AG04449 (cell line): ENCODE measurements at places on chromosomes 6 and 20.
A peak's percentile ranks its signal among the peaks of the same experiment; 100 is the strongest.

DNA sequence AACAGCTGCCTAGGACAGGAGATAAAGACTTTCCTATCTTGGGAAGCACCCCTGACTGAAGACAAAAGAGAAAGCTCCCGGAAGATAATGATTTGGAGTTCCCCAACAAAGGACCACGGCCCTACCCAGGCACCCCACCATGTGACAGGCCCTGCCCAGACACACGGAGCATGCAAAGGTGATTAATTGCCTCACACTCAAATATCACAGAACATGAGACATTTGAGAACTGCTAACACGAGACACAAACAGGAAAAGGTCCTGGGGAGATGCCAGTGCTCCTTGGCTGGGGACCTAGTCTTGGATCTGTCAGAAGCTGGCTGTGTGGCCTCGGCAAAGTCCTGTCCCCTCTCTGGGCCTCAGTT is 82.5 kb upstream of the PTPN1 start:
- no peak for DNase-seq

DNA sequence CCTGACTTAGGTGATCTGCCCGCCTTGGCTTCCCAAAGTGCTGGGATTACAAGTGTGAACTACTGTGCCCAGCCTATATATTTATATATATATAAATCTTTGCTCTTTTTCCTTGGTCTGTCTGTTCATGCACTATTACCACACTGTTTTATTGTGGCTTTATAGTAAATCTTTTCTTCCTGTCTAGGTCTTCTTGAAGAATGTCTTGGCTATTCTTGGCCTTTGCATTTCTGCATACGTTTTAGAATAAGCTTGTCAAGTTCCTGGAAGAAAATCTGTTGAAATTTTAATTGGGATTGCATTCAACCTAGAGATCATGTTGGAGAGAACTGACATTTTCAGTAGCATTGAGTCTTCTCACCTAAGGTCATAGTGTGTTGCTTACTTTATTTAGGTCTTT is 37.1 kb downstream of the MYO6 start:
- no peak for DNase-seq

GRCh38 chr20:39036011-39036410 is 73.9 kb downstream of the DHX35 start:
- DNase-seq = peak; percentile 37

DNA sequence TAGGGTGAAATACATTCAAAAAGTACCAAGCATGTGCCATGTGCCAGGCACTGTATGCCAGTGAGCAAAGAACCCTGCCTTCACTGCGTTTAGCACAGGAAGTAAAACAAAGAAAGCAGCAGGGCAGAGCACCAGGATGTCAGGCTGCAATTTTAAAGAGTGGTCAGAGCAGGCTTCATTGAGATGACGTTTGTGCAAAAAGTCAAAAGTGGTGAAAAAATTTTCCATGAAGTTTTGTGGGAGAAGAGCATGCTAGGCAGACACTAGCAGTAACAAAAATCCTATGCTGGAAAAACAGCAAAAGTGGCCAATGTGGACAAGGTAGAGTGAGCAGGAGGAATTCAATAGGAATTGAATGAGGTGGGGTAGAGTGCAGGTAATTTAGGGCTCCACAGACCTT is 31.3 kb downstream of the AKIRIN2 start:
- DNase-seq = no peak

GRCh38 chr6:132612449-132613108 is 11.5 kb downstream of the TAAR2 start:
- DNase-seq = no peak

DNA sequence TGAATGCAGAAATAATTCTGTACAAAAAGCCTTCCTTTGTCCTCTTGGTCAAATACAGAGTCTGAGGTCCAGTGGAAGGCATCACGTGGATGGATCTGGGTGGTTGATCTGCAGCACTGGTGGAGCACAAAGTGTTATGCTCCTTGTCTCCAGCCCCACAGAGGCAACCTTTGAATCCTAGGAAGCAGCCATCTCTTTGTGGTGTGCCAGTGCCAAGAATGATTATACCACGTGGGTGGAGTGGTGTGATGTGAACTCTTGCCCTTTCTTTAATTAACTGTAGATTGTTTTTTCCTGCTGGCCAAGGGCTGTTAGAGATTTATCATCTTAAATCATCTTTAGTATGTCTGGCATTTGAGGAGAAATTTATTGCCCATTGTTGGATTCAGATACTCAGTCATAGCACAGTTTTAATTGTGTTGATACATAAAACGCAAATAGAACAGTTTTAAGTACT is 31.1 kb downstream of the NCOA7 start:
- DNase-seq = no peak

DNA sequence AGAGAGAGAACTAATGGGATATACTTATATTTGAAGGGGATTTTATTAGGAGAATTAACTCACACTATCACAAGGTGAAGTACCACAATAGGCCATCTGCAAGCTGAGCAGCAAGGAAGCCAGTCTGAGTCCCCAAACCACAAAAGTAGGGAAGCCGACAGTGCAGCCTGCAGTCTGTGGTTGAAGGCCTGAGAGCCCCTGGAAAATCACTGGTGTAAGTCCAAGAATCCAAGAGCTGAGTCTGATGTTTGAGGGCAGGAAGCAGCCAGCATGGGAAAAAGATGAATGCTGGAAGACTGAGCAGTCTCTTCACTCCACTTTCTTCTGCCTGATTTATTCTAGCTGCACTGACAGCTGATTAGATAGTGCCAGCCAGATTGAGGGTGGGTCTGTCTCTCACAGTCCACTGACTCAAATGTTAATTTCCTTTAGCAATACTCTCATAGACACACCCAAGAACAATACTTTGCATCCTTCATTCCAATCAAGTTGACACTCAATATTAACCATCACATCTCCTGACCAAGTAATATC is 823.9 kb downstream of the PHF3 start:
- no peak for DNase-seq

DNA sequence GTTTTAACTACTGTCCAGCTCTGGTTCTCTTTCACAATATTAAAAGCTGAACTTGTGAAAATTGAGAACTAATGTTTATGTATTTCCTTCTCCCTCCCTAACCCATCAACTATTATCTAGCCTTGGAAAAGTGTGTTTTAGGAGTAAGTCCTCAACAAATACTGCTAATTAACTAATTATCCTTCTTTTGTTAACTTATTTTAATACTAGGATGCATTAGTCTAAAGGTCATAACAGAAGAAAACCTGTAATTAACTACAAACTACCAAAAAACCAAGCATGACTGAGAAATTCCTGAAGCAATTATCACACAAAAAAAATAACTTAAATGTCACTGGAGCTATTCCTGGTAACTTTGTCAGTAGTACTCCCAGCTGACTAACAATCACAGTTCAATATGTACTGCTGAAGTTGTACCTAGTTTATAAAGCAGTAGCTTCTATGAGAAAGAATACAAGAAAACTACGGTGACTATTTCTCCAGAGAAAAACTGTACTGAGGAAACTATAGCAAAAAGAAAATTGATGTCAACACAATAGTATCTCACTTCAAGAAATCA is 301.9 kb downstream of the LAMA2 start:
- no peak for DNase-seq

GRCh38 chr6:2865694-2866151 is 24.1 kb upstream of the SERPINB1 start:
- no peak for DNase-seq

DNA sequence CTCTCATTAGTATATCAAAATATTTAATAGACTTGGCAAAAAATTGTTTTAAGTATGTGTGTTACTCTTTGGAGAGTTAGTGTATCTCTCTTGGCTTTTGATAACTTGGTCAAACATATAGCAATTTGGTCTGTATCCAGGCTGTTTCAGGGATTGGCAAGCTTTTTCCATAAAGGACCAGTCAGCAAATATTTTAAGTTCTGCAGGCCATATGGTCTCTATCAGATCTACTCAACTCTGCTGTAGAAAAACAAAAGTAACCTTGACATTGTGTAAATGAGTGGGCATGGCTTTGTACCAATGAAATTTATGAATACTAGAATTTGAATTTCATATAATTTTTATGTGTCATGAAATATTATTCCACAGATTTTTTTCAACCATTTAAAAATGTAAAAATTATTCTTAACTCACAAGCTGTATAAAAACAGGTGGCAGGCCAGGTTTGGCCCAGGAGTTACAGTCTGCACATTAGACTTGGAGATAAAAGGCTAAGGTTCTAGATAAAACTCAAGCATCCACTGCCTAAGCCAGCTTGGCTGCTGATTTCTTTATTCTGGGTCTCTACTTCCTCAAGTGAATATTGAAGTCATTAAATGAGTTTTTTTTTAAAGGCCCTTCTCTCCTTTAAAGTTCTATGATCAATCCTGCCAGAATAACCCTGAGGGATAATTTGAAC is 13.7 kb downstream of the GSTA4 start:
- no peak for DNase-seq

- DNase-seq = no peak
Observed at GRCh38 chr6:30847971-30848436, 36.3 kb upstream of the DDR1 start.

- DNase-seq = no peak
Observed at GRCh38 chr6:41922154-41922553, 855 bp downstream of the BYSL start.

DNA sequence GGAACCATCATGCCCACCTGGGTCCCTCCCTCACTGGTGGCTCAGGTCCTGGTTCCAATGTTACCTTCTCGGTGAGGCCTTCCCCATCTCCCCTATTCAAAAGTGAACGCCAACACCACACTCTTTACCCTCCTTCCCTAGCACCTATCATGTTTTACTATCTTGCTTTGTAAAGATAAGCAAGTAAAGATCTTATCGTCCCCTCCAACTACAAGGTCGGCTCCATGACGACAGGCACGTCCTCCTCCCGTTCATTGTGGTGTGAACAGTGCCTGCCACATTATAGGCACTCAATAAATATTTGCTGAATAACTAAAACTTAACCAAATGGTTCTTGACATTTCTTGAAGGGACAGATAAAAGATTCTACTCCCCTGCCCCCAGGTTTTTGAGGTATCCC is 147.1 kb downstream of the PREX1 start:
- no peak for DNase-seq

DNA sequence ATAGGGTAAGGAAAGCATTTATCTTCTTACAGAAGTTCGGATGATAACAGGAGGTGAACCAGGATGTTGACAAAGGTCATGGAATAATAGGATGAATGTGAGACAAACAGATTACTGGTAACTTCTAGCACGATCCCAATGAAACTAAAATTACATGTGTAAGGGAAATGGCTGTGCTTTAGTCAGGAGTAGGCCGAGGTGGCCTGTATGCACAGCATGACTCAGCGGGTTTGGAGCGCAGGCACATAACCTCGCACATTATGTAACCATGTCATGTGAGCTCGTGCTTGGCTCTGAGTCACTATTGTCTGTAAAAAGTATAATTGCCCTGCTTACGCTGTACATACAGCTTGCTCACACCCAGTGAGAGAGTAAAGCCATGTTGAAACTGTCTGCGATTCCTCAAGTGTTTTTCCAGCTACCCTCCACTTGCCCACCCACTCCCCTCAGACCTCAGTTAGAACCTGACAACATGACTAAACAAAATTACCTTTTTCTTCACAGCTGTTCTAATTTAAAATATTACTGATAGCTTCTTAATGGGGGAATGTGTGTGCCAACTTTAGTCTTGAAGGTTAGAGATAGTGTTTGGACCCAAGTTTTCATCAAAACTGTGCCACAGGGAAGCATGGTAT is 8.2 kb downstream of the CYB5R4 start:
- DNase-seq = peak; percentile 81

DNA sequence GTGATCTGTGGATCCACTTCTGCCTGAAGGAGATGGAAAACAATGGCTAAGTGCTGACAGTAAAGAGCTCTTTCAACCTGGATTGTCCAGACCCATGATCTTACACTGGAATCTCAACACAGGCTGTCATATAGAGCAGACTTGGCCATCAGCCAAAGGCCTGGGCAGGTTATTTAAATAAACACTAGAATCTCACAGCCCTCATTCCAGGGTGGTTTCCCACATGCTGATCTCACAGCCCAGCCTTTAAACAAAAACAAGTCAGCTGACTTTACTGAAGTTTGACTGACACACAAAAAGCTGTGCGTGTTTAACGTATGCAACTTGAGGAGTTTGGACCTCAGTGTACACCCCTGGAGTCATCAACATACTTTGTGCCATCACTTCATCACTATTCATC is 28.4 kb downstream of the SYNDIG1 start:
- DNase-seq = no peak

GRCh38 chr6:27138406-27138805 is 109.1 kb upstream of the PRSS16 start:
- DNase-seq = no peak

DNA sequence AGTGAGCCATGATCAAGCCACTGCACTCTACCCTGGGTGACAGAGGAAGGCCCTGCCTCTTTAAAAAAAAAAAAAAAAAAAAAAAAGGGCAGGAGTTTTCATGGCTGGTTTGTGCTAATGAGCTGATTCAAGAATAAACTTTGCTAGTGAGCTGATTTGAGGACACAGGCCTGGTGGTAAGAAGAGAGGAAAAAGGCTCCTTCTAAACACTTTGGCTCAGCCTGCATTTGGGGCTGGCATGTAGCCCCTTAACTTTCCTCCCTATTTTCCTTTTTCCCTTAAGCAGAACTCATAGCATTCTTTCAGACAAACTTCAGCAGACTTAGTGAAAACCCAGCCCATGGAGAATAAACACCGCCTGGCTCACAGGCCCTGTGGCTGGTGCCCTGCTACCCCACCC is 432.7 kb downstream of the PTPRT start:
- DNase-seq = no peak

- DNase-seq = no peak
Observed at GRCh38 chr6:43682724-43683429, 4.7 kb downstream of the MRPS18A start.

DNA sequence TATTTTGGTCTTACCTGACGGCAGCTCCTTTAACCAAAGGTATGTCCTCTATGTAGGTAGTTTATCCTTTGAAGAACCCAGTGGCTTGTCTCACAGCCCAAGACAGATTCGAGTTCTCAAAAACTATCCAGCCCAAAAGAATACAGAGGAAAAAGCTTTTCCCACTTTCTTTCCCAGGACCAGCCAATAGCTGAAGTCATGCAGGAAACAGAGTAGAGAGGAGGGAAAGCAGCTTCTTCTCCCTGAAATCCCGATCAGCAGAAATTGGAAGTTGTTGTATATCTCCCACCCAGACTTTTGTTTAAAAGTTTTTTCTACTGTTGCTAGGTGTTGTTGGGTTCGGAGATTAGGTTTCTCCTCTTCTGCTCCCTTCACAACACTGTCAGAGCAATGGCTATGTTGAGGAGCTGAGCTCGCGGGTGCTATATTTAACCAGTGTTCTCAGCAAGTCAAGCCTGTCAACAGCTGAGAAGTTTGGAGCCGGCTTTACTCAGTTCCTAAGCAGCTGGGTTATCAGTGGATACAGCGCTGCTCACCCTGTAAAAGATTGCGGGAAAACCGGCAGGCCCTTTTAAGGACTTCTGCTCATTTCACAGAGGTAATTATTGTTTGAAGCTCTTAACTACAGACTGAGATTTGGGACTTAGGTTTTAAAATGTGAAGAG is at the start of gene FILIP1:
Gene FILIP1 (minus strand): TSS at position 401 of the 665 bp plus-strand sequence. CDS start 78,828 bp downstream, outside the sequence.
- no peak for DNase-seq

- DNase-seq = no peak
Observed at GRCh38 chr6:155216312-155217046, 47.3 kb upstream of the CLDN20 start.

DNA sequence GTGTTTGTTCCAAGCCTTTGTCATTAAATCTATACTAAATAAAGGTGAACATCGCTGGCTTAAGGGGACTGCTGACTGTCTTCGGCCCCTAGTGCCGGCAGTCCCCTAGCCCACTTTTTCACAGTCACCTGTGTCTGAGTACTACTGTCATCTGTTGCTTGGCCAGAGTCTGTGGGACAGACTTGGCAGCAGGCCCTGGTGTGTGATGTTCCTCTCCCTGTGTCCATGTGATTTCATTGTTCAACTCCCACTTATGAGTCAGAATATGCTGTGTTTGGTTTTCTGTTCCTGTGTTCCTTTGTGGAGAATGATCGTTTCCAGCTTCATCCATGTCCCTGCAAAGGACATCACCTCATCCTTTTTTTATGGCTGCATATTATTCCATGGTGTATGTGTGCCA is 133.4 kb downstream of the HAO1 start:
- no peak for DNase-seq
